ENCODE measurements at places on chromosomes 7 and 10.

DNA sequence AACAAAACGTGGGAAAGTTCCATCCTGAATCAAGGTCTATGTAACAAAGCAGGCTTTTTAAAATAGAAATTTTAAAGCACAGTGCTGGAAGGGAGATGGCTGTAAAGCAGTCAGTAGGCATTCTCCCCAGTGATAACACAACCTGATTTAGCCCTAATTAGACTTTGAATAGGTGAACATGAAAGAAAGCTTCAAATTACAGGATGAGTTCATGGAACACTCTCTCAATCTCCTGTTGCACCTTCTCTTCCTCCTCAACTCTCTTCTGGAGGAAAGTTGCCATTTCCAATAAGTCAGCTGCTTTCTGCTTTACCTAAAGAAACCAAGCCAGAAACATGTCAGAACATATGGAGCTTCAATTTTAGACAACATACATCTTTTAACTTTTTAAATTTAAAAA is 20.1 kb downstream of the SFR1 start:
- DNase-seq, result no peak

DNA sequence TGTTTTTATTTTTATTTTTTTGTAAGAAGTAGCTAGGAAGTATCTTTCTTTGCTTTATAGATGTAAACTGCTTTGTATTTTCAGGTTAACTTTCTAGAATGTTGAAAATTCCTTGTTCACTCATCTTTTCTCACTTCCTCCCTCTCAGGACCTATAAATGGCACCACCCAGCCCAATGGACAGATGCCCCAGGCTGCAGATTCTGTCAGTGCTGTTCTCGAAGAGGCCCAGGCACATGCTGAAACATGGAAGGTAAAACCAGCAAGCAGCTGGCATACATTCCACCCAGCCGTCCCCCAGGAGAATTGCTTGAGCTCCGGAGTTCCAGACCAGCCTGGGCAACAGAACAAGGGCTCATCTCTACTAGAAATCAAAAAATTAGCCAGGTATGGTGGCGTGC is 47.1 kb upstream of the PDSS1 start:
- DNase-seq, result no peak

GRCh38 chr10:97196223-97197029 is 10.7 kb upstream of the SLIT1 start:
- peak; percentile 78 for DNase-seq

DNA sequence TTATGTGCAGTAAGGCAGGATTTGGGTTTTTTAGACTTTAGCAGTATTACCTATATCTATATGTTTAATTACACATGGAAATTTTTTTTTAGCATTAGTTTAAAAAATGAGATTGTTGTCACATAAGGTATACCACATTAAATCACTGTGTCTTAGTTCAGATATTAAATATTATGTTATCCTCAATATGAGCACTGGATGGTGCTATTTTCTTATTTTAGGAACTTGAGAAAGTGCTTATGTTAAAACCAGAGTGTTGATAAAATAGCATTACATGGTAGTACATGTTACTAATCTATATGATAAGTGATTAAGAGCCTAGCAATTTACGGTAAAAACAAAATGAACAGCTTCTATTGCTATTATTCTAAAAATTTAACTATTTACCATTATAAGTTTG is 28.8 kb downstream of the MIOS start:
- DNase-seq, result peak; percentile 7

DNA sequence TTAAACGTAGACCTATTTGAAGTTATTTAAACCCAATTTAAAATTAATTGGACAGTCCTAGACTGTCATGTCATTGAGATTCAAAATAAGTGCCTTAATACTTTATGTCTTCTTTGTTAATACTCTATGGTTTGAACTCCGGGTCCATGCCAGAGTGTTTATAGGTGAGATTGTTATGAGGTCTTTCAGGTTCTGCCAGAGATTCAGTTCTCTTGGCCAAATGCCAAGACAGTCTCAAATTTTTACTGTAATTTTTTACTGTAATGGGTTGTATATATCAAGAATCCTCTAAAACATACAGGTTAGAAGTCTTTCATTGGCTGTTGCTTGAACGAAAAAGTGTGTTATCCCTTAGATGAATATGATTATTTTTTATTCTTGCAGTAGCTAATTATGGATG is 3.9 kb downstream of the ADD3 start:
- DNase-seq, result no peak

Measured in activated CD4-positive, alpha-beta T cell treated with anti-CD3 and anti-CD28 coated beads, Interleukin-2, Interleukin-4, amounts not matched to agents 100 ng/mL and 50 ng/mL, durations not matched to agents 16 hours and 8 hours (primary cell).